ENCODE measurements at places on chromosomes 5 and 9.

GRCh38 chr5:139752506-139753473, 42.8 kb upstream of the PSD2 start:
- DNase-seq = no peak

DNA sequence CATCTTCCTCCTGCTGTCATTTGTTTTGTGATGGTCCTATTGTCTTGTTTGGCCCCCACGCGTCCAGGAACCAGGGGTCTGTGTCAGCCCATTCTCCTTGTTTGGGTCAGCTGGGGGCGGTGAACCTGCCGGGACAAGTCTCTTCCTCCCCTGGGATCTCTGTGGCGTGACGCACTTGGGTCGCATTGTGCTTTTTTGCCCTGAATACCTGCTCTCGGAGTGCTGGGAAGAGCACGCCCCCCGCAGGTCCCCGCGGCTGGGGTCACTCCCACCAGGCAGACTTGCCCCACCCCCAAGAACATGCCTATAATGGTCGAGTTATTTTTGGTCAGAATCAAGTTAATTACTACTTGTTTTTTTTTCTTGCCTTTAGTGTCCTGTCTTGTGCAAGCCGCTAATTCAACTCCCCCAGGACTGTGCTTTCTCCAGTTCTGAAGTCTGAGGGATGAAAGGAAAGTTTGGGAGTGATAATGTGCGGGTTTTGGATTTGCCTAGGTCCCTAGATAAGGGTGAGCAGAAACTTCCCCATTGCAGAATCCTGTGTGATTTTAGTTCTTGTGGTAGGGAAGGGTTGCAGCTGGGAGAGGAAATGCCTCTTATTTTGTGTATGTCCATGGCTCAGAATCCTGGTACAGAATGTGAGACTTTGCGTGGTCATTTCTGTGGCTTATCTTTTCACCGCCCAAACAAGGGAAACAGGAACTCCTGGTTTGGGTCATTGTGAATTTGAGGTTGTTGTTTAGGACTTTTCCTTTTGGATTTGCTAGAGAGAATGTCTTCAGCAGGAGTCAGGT, 789 bp downstream of the ACER2 start:
- DNase-seq = no peak

GRCh38 chr5:144033486-144033885, 137.0 kb downstream of the YIPF5 start:
- DNase-seq = no peak

GRCh38 chr5:22058620-22059019, 794.5 kb downstream of the CDH12 start:
- no peak for DNase-seq

DNA sequence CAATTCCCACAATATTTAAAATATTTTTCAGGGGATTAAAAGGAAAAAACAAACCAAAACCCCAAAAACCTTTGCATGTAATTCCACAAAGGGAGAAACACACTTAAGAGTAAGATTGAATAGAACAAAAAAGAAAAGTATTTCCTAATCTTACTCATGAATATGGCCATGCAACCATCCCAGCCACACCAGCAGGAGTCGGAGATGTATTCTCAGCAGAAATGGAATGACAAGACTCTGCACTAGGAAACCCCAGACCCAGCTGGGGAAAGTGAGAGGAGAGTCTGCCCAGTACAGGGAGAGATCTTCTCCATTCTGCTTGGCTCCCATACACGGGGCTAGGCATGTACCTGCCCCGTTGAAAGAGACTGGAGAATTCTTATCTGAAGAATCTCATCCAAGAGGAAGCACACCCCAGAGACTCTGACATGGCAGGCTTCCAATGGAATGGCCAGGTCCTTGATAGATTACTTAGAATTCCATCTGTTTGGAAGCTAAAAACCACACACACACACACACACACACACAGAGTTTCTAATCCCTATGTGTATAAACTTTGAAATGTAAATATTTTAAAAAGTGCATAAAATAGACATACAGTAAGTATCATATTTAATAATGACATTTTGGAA, 118.8 kb downstream of the GADD45G start:
- no peak for DNase-seq

DNA sequence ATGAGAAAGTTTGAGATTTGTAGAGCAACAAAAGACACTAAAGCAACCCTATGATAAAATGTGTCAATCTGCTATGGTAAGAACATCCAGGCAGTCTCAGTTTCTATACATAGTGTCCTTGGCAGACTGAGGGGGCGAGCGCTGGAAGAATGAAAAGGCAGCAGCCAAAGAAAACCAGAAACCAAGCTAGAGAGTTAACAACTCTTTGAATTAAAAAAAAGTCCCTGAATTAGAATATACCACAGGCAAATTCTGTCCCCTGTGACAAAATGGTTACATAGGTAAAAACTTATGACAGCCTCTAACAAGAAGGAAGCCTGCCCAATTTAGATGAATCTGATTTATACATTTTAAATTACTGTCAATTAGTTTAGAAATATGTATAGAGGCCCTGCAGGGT, 106.7 kb downstream of the OXCT1 start:
- no peak for DNase-seq

DNA sequence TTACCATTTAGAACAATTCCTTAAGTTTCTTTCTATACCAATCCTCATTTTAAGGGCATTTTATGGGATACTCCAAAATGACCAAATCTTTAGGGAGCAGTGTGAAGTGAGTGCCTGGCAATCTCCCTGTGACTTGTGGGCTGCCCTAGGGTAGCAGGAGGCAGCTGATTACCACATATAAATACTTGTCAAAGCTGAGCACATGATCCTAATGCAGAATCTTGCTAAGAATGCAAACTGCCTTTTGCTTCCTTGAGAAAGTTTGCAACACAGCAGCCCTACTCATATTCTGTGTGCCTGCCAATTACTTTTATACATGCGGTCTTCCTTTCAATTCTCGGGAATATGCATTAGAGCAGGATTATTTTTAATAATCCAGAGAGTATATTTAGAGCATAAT, 18.2 kb upstream of the NREP start:
- DNase-seq = no peak

GRCh38 chr9:114869845-114870244, 60.5 kb downstream of the TNFSF8 start:
- no peak for DNase-seq

DNA sequence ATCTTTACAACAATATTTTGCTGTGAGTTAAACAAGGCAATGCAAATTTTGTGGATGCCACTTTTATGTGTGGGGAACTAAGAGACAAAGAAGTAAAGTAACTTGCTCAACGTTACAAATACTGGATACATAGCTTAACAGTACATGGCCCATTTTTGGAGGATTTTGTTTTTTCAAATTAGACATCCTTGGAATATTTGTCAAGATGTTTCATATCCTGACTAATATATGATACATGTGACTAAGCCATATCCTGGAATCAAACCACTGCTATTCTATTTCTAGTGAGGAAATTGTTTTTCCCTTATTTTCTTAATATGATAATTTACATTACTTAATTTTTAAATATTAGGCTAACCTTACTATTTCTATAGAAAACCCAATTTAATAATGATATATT, 529.8 kb downstream of the DMRTA1 start:
- DNase-seq = no peak

- DNase-seq = no peak
Measured at GRCh38 chr9:4105183-4105582, 194.7 kb downstream of the GLIS3 start.

GRCh38 chr5:178116143-178116885, 3.0 kb downstream of the N4BP3 start:
- DNase-seq = peak; percentile 66

Measured in activated CD8-positive, alpha-beta memory T cell treated with anti-CD3 and anti-CD28 coated beads for 1 hour (primary cell).